ENCODE measurements at places on chromosomes 7 and 10.

DNA sequence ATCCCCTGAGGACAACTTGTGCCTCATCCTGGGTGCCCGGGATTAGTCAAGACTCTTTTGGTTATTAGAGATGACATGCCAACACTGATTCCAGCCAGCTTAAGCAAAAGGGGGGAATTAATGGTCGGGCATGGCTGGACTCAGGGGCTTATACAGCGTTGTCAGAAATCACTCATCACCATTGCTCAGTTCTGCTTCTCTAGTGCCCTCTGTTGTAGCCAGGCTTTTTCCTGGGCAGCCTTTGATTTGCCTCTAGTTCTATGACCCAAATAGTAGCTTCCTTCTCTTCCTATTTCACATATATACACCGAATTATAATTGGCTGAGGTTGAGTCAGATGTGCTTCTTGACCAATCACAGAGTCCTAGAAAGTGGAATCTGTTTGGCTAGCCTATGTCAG is 192.0 kb upstream of the HABP2 start:
- no peak for DNase-seq

DNA sequence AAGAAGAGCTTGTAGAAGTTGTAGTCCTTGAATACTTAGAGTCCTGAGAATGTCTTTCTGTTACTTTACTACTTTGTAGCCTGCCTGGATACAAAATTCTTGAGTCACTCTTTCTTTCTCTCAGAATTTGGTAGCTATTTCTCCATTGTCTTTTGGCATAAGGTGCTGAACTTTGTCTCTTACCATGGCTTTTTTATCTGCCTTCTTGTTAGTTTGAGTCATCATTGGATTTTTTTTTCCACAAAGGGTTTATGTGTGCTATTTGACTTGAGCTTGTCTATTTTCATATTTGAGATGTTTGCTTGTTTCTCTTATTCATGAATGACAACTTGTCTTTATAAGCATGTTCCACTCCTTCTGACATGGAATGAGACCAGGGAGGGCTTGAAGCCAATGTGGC is 74.5 kb upstream of the EXOC6 start:
- no peak for DNase-seq

DNA sequence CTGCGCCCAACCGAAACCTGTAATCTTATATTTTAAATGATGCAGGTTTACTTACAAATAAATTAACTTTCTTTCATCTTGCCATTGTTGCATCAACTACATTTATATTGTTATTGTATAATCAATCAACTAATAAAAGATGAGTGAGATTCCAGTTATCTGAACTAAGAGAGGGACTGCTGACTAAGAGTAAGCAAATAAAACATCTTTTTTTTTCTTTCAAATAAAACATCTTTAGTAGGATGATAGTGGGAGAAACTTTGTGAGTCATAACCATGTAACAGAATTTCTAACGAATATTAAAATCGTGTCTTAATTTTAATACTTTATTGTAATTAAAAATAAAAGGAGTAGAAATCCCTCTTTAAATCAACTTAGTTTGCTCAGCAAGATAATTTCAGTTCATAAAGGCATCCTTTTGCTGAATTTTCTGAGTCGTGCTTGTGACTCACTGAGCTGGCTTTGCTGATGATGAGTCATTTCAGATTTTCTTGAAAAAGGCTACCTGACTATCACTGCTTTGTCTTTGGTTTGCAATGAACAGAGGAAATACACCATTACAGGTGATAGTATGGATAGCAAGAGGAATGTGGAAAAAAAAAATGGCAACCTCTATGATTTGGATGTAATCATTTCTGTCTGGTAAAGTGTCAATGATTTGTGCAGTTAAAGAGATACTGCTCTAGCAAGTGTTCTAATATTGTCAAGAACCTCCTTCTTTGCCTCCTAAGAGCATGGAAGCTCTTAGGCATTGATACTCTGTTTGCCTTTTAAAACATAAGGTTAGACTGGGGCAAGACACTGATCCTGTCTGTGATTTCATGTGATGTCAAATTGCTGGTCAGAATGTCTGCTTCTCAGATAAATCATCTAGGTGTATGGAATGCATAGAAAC is 119.5 kb downstream of the GPR158 start:
- DNase-seq: no peak

- DNase-seq: peak; percentile 4
Observed at GRCh38 chr7:87480386-87480785, 4.9 kb upstream of the ABCB4 start.

DNA sequence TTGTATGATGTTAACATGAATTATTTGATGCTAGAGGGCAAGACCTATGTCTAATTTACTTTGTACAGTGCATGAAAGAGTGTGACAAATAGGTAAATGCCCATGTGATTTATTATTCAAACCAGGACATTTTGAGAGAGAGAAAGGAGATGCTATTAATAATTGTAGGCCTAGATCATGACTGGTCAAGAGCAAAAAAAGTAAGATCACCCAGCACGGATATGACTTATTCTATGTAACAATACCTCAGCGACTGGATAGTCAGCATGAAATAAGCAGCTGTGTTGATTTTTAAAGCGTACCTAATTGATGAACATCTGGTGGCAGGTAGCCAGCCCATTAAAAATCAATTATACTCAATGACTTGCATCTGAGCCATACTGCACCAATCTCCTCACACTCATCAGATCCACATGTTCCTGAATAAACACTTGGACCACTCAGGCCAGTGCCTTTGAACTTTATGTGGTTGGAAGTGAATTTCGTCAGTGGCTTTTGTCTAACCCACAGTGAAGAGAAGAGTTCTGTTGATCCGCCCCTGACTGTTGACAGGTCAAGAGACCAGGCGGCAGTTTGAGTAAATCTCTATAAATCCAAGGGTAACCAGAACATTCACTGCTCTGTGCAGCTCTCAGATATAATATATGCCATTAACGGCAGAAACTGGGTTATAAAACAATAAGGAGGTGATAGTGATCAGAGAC is 435.3 kb downstream of the MDFIC start:
- DNase-seq: peak; percentile 45

DNA sequence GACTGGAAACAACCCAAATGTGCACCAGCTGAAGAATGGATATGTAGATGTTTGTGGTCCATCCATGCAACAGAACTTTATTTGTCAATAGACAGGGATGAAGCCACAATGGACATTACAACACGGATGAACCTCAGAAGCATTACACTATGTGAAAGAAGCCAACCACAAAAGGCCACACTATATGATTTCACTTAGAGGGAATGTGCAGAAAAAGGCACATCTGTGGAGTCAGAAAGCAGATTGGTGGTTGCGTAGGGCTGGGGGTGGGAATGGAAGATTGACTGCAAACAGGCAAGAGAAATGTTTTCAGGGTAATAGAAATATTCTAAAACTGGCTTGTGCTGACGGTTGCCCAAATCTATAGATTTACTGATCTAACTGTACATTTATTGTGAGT is 34.3 kb upstream of the WASHC2A start:
- no peak for DNase-seq

DNA sequence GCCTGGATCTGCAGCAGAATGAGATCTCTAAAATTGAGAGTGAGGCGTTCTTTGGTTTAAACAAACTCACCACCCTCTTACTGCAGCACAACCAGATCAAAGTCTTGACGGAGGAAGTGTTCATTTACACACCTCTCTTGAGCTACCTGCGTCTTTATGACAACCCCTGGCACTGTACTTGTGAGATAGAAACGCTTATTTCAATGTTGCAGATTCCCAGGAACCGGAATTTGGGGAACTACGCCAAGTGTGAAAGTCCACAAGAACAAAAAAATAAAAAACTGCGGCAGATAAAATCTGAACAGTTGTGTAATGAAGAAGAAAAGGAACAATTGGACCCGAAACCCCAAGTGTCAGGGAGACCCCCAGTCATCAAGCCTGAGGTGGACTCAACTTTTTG is 21.4 kb downstream of the LRRC17 start:
- DNase-seq: no peak

- DNase-seq: no peak
Observed at GRCh38 chr10:26368463-26368862, 69.7 kb upstream of the APBB1IP start.

GRCh38 chr7:31190906-31191305 is 138.8 kb downstream of the ADCYAP1R1 start:
- DNase-seq: no peak

- no peak for DNase-seq
Observed at GRCh38 chr7:54860003-54860775, 101.2 kb upstream of the SEC61G start.

GRCh38 chr7:77839919-77840318 is 41.3 kb downstream of the PHTF2 start:
- DNase-seq: no peak

DNA sequence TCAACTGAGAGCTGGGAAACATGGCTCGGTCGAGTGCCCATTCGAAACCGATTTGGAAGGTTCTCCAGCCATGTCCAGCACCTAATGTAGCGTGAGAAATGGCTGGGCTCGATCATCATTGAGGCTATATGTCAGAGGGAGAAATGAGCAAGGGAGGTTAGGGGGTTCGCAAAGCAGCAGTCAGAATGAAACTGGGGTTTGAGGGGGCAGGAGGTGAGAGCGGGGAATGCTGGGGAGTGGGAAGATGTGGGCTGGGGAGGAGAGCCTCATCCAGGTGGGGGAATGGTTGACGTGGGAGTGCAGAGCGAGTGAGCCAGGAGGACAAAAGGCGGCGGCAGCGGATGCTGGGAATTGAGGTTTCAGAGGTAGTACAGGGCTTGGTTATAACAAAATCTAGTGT is 34.8 kb upstream of the GALNTL5 start:
- no peak for DNase-seq

GRCh38 chr7:52270301-52270700 is 765.1 kb upstream of the POM121L12 start:
- DNase-seq: no peak

GRCh38 chr10:33143160-33143728 is 185.2 kb upstream of the ITGB1 start:
- DNase-seq: no peak

DNA sequence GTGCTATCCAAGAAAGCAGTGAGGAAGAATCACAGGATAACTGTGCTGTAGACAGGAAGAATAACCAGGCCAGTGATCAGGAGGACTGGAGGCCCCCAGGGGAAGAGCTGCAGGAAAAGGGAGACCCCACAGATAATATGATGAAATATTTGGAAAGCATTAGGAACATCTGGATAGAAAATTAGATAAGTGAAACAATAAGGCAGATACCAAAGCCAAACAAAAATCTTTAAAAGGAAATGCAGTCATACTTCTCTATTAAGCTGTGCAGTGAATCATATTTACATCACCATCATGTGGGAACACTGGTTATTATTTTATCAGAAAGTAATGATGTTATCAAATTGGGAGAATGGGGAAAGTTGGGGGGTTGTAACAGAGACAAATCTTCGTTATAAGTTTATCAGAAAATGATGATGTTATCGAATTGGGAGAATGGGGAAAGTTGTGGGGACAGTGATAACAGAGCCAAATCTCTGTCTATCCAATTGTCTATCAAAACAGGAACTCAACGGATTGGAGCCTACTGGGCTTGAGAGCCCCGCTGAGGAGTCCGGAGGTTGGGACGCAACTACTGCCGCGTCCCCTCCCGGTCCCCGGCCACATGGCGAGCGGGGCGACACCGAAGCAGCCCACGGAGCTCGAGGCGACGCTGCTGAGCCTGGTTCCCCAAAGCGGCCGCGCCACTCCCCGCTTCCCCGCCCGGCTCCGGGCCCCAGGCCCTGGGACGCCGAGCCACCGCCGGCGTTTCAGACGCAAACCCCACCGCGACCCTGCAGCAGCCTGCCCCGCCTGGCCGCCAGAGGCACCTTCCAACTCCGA is 14.0 kb upstream of the RALA start:
- DNase-seq: no peak

- no peak for DNase-seq
Observed at GRCh38 chr7:139602143-139602722, 78.7 kb downstream of the CLEC2L start.

GRCh38 chr10:50561266-50561665 is 62.5 kb downstream of the SGMS1 start:
- peak; percentile 93 for DNase-seq

- no peak for DNase-seq
Observed at GRCh38 chr7:157005456-157006204, 4.8 kb downstream of the MNX1 start.

DNA sequence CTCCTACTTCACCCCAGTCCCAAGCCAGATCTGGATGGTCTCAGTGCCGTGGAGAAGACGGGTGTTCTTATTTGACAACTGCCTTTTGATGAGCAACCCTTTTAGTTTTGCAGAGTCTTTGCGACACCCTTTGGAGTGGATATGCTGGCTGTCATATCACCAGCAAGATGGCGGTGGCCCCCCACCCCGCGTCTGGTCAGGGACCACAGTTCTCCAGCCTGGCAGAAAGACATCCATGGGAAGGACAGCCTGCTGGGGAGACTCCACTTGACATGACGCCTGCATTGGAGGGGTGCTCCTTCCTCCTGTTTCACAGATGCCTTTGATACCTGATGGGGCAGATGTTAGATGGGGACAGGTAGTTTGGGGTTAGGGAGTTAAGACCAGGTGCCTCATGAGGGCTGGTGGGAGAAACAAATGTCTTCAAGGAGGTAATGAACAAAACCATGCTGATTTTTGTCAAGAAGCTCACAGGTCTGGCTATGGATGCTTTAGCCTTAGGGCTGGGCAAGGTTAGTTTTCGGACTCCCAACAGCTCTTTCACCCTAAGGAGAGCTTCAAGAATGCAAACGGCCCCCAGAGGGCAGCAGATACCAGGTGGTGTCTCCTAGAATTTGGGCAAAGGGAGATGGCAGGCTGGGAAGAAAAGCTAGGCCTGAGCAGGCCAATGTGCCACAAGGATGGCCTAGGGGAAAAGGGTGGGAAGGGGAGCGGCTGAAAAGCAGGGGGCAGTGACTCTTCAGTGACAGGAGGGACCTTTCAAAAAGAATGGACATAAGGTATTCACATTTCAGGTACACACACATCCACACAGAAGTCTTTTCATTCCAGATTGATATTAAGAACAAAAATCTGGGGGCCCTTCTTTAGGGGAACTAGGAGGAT is 95.2 kb downstream of the CLEC2L start:
- DNase-seq: no peak

- DNase-seq: no peak
Observed at GRCh38 chr7:2605608-2606538, 25.9 kb upstream of the TTYH3 start.

- no peak for DNase-seq
Observed at GRCh38 chr10:133122171-133122935, 34.6 kb downstream of the ADGRA1 start.

DNA sequence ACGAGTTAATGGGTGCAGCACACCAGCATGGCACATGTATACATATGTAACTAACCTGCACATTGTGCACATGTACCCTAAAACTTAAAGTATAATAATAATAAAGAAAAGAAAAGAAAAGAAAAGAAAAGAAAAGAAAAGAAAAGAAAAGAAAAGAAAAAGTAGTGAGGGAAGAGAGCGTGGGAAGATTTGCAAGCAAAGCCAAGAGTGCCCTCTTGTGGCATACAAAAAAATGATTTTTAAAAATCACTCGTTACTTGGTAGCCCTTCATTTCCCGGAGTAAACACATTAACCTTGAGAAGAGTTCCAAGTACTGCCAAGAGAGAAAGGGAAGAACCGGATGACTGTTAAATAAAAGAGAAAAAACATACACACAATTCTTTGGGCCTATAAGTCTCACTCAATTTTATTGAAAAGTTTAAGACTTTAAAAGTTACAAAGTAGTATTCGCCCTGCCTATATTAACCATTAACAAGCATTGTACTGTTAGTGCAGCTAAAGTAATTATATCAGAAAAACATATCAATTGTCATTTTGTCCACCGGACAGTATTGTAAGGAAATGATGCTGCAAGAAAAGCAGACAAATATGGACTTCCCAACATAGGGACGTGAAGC is 6.2 kb upstream of the CH25H start:
- DNase-seq: no peak

- no peak for DNase-seq
Observed at GRCh38 chr10:19826712-19827111, 10.5 kb downstream of the PLXDC2 start.

All from BJ (cell line).